ENCODE measurements at places on chromosomes 2 and 18. TPM values are rescaled to one million over a fixed set of nuclear protein-coding genes. Genes with fewer than 3 reads are reported as not detected.

Gene VSNL1
- 24.5 TPM for total RNA-seq

DNA sequence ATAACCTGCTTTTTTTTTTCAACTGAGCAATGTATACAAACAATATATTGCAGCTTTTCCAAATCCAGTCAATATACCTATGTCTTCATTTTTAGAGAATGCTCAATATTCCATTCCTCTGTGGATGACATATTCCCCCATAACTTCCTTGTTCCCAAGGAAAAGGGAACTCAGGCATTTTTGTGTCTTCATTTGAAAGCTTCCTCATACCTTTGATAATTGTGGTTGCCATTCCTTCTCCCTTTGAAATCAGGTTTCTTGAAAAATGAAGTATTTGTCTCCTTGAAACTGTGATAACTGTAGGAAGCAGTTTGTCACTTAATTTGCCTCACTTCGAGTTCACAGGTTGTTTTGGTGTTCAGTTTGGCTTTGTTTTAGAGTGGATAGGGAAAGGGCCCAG, 13.5 kb downstream of the ELAC1 start:
- DNase-seq = no peak

DNA sequence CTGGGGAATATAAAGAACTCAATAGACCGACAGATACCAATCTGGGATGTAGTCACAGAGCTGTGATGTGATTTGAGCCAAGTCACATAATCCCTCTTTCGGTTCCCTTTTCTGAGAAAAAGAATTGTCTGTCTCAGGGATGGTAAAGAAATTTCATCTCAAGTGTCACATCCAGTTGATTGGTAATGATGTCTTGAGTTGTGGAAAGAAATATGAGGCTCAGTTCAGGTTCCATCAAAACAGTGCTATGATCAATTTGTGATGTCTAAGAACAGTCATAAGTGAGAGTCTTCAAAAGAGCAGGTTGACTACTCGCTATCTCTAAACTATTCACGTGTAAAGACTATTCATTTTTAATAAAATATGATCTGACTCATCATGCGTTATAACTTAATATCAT, 223.3 kb downstream of the METTL4 start:
- no peak for DNase-seq

DNA sequence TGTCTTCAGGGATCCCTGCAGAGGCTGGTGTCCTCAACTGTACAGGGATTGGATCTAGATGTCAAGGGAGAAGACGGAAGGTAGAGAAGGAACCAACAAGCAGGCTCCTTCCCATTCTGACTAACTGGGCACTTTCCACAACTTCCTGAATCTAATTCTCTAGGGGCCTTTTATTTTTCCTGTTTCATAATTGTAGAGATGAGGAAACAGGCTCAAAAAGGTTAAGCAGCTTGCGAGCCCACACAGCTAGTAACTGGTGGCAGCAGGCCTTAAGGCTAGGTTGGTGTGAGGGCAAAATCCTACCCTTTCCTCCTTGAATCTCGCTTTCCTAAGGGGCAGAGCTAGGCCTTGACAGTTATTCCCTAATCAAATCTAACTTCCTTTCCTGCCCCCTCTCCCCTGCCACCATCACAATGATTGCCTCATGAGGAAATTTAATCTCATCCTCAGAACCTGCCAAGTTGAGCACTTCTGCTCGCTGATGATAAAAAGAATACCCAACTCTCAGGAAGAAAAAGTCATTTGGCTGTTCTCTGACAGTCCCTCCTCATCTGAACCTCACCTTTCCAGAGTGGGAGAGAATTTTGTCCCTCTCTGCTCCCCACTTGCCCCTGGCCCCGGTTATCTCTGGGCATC, 35.7 kb upstream of the POLE4 start:
- DNase-seq = no peak

DNA sequence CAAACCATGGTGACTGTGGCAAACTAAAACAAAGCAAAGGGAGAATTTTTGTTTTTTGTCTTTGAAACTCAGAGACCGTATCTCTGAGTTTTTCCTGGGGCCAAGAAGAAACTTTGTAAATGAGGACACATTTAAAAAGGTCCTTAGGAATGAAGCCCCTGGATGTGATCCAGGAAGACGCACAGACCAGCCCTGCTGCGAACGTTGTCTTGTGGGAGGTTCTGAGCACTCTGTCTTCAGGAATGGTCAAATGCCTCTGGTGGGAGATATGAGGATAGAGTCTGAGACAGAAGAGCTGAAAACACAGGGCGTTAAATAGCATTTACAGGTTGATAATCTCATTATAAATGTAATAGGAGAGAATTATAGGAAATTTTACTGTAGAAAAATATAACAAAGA, 893.5 kb upstream of the KLHL29 start:
- no peak for DNase-seq

DNA sequence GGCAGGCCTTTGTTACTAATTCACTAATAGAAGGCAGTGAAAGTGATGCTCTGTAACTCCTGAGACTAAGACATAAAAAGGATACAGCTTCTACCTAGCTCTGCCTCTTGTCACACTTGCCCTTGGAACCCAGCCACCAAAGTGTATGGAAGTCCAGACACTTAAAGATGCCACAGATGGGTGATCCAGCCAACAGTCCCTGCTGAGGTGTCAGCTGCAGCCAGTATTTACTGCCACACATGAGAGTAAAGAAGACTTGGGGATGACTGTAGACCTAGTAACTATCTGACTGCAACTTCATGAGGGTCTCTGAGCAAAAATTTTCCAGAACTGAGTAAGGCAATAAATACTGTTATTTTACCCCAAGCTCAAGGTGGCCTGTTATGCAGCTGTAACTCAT, 8.8 kb downstream of the IMMT start:
- DNase-seq = no peak

- no peak for DNase-seq
Observed at GRCh38 chr2:219521066-219521880, 7.0 kb downstream of the ASIC4 start.

DNA sequence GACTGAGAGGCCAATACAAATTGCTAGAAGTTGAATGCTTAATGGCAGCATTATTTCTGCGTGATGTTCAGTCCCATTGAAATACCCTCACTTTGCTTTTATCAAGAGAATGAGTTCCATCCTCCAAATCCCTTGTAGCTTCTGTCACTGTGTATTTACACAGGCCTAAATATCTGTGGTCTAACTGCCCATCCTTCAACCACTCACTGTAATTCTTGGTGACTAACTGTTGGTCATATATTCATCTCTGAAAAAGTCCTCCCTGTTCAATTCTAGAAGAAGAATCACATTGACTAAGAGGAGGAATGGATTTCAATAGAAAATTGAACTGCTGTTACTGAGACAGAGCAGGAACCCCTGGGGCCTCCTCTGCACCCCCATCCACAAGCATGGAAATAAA, 74.2 kb upstream of the L3MBTL4 start:
- no peak for DNase-seq

Data from frontal cortex (tissue), 4 donors.